ENCODE measurements at places on chromosomes 1 and 21.

GRCh38 chr1:236110137-236110536 lies 32.2 kb upstream of the GPR137B start:
- DNase-seq = no peak

DNA sequence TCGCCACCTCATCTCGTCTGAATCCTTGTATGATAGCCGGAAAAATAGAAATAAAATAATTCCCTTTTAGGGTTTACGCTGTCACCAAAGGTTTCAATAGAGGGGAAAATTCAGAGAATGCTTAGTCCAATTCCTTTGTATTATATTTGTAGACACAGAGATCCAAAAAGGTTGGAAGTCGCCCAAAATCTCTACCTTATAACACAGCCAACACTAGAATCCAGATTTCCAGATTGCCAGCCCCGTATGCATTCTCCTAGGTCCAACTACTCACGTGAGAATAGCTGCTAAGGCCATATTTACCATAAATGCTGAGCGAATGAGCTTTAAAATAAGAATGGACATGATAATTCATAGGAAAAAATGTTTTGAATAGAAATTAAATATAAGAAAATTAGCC lies 124.5 kb downstream of the KCNK1 start:
- no peak for DNase-seq

- DNase-seq = no peak
Measured at GRCh38 chr1:69172003-69173000, 395.4 kb upstream of the LRRC7 start.

DNA sequence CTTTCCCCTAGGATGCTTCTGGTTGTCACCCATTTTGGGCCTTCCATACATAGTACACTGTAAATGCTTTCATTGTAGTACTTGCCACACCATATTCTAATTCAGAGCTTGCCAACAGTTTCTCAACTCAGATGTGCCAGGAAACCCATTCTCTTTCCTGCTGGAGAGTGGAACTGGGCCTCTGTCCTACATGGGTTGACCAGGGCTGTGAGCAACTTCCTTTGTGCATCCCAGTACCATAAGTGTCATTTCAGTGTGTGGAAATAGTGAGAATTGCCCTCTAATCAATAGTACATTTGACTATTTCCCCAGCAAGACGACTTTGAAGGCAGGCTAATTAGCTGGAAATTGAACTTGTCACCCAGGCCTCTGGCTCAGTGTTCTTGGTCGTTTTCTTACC lies 74.8 kb downstream of the MTR start:
- DNase-seq = no peak

DNA sequence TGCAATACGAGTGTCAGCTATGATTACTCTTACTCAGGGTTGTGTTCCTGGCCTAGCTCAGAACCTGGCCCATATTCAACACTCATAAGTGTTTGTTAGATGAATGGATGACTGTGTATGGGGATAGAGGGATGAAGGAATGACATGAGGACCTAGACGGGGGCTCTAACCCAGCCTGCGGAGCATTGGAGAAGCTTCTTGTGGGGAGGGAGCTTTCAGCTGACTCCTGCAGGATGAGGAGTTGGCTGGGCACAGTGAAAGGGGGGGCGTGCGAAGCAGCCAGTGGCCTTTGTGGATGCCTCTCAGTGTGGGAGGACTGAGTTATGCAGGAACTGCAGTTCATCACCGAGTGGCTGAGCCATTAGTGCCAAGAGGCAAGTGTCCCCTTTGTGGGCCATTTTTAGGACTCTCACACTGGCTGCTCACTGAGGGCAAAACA lies 1.2 kb upstream of the EXTL1 start:
- DNase-seq = no peak

GRCh38 chr21:42179316-42179715 lies 39.6 kb upstream of the ABCG1 start:
- DNase-seq = no peak
